Jurkat, Clone E6-1 (cell line): ENCODE measurements at places on chromosomes 5 and 9.

- no peak for DNase-seq
Observed at GRCh38 chr9:115208501-115208900, 90.5 kb upstream of the TNC start.

DNA sequence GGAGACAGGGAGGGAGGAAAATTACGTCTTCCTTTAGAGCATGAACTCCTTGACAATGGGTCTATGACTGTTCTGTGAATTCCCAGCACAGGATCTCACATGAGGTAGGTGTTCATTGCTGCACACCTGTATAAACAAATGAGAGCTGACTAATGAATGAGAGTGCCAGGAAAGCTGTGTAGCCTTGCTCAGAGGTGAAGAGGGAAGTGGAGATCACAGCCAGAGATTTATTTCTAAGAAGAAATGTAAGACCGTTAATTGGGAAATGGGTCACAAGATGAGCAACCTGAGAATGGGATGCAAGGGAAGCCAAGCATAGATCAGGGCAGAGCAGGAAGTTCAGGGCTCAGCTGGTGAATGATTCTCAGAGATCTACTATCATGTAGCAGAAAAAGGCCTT is 295.1 kb downstream of the CDK5RAP2 start:
- no peak for DNase-seq

- DNase-seq: no peak
Observed at GRCh38 chr5:150296496-150296895, 6.2 kb downstream of the ARSI start.

DNA sequence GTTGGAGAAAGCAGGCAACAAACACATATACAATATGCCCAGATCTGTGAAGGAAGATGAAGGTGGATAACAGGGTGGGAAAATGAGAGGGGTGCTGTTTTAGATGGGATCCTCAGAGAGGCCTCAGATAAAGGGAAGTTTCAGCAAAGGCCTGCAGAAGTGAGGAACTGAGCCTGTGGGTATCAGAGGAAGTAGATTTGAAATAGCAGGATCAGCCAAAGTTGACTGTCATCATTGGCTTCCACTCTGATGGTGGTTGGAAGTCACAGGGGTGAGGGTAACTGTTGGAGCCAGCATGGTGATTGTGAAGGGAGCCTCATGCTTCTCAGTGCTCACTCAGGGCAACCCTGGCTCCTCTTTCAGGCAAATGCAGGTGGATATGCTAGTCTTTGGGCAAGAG is 607.2 kb upstream of the CLINT1 start:
- DNase-seq: no peak

DNA sequence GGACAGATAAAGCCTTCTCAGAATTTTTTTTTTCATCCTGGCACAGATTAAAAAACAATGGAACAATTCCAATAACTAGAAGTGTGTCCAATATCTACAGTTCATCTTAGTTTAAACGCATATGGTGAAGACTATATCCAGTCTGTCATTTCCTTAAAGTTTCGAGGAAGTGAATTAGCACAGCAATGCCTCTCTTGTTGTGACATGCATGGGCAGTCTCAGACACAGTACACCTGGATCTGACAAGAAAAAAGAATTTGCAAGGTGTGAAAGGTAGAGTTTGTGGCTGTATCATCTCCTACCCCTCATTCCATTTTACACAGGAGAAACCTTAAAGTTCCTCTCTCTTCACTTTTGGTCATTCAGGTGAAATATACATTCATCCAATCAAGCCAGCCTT is 100.6 kb upstream of the ADAMTS19 start:
- no peak for DNase-seq

- no peak for DNase-seq
Observed at GRCh38 chr9:37719526-37719925, 34.1 kb upstream of the TRMT10B start.

- DNase-seq: no peak
Observed at GRCh38 chr5:179361037-179361603, 15.9 kb upstream of the ADAMTS2 start.

GRCh38 chr5:69078921-69079540 is 14.8 kb upstream of the SLC30A5 start:
- DNase-seq: no peak

GRCh38 chr9:86424251-86424891 is 70.2 kb upstream of the TUT7 start:
- DNase-seq: no peak

GRCh38 chr9:124257844-124258606 is at the start of gene NEK6:
Gene NEK6 (plus strand): TSS chr9:124257949. CDS start chr9:124301965, 44,016 bp downstream.
- DNase-seq: no peak

DNA sequence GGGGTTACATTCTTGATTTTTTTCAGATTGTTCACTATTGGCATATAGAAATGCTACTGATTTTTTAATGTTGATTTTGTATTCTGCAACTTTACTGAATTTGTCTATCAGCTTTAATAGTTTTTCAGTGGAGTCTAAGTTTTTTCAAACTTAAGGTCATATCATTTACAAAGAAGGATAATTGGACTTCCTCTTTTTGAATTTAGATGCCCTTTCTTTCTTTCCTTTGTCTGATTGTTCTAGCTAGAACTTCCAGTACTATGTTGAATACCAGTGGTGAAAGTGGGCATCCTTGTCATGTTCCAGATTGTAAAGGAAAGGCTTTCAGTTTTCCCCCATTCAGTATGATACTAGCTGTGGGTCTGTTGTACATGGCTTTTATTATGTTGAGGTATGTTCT is 49.3 kb downstream of the SREK1 start:
- DNase-seq: no peak

GRCh38 chr5:108521841-108522506 is 140.1 kb upstream of the FBXL17 start:
- DNase-seq: peak; percentile 66

GRCh38 chr5:154899151-154899816 is 38.7 kb downstream of the GEMIN5 start:
- no peak for DNase-seq

GRCh38 chr5:111563031-111563822 is 50.9 kb upstream of the STARD4 start:
- no peak for DNase-seq

- no peak for DNase-seq
Observed at GRCh38 chr5:74889523-74890105, 23.4 kb upstream of the FAM169A start.

- DNase-seq: no peak
Observed at GRCh38 chr5:174831031-174831660, 106.8 kb downstream of the MSX2 start.

- no peak for DNase-seq
Observed at GRCh38 chr9:36080519-36080918, 43.8 kb downstream of the RECK start.

GRCh38 chr9:27353474-27354229 is 56.7 kb upstream of the EQTN start:
- peak; percentile 18 for DNase-seq

GRCh38 chr5:73902327-73903051 is 276.5 kb downstream of the ARHGEF28 start:
- peak; percentile 61 for DNase-seq

DNA sequence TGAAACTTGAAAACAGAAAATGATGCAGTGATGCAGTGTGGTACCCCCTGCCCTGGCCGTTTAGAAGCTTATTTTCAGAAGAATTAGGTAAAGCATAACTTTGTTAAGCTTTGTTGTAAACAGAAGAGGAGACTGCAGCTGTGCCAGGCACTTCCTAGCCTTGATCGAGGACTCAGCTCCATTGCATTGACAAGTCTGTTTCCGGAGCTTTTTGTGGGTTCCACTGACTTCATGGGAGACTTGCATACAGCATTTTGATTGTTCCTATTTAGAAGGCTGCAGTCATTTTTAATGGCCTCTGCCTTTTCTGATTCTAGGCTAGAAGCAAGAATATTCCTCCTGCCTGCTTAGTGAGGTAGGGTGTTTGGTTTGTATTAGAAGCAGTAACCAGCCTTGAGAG is 12.3 kb downstream of the MVB12B start:
- peak; percentile 51 for DNase-seq

GRCh38 chr9:23117616-23118015 is 671.0 kb downstream of the DMRTA1 start:
- no peak for DNase-seq

DNA sequence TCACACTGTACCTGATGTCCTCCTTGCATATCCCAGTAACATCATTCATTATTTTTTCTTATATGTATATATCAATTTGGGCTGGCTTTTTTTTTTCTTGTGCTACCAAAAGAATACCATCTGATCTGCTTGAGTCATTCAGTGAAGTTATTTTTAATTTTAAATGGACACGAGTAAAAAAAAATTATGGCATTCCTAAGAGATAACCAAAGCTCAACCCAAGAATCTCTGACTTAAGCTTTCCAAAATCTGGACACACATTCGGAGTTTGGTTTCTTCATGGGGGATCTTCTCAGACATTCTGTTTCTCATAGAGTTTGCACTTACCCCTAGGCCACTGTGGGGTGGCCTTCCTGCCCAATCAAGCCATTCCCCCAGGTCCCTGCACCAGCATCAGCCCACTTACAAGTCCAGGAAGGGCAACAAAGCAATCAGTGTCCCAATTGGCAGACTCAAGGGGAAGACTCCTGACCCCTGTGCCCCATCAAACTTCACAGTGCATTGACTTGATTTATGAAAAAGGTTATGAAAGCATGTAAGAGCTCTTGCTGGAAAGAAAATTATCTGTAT is 49.2 kb upstream of the SPDL1 start:
- DNase-seq: no peak

DNA sequence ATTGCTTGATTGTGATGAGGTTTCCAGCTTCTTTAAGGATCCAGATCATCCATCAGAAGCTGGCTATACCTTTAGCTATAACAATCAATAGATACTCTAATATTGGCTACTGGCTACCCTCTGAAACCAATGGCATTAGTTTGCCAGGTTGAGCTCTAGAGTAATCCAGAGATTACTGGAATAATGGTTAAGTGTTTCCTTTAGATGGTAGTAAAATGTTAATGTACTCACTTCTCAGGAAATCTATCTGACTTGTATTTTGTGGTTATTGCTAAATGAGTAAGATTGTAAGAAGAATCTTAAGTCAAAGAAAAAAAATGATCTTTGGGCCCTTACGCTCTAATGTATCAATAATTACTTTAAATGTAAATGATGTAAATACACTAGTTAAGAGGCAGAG is 57.6 kb upstream of the OTP start:
- DNase-seq: no peak

DNA sequence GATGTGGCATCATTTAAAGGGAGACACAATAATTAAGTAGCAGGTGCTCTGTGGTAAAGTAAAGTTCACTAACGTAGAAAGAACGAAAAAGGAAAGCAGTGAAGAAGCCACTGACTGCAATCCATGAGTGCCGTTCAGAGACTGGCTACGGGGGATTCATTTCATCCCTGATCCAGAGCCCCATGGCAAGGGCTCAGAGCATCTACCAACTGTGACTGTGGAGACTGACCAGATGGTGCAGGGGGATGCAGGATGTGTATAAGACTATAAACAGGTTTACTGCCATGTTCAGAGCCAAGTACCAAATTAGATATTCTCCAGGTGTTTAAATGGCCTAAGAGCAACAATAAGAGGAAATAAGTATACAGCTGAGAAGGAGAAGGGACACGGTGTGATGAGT is 47.7 kb downstream of the MARCHF11 start:
- DNase-seq: no peak

- no peak for DNase-seq
Observed at GRCh38 chr5:87650284-87650683, 237.6 kb upstream of the CCNH start.
